ENCODE measurements at places on chromosomes 16 and 17.

GRCh38 chr17:77153472-77153871, 12.7 kb downstream of the SEC14L1 start:
- no peak for DNase-seq

GRCh38 chr16:82935766-82936165, 309.0 kb downstream of the CDH13 start:
- DNase-seq = no peak

DNA sequence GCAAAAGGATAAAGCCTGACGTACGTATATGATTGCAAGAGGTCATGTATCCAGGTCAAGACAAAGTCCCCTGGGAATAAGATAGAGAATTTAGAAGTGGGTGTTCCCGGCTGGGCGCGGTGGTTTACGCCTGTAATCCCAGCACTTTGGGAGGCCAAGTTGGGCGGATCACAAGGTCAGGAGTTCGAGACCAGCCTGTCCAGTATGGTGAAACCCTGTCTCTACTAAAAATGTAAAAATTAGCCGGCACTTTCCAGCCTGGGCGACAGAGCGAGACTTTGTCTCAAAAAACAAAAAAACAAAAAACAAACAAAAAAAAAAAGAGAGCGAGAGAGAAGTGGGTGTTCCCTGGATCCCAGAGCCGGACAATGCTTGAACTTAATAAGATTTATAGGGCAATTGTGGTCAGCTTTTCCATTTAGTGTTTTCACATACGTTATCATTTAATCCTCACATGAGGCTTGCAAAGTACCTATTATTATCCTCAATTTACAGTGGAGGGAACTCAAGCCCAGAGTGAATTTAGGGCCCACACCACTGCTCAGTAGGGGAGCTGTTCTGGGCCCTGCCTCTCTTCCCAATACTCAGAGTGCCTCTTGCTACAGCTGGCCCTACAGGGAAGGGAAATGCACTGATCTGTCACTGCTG, 481 bp upstream of the GLTPD2 start:
- no peak for DNase-seq

DNA sequence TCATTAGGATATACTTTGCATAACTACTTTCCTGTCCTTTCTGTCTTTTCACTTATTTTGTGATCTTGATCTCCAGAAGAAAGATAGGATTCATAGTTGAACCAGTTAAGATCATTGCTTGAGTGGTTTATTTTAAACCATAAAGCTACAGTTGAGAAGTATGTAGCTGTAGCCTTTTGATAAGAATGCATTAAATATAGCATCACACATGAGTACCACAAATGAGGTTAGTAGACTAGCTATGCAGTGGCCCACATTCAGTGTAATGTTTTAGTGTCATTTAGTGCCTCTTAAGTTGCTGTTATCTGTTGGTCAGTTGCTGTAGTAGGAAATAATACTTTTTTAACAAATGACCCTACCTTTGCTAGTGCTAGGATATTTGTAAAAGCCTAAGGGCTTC, 1.3 kb downstream of the NLK start:
- no peak for DNase-seq

GRCh38 chr17:43983515-43984411, 20.7 kb upstream of the NAGS start:
- peak; percentile 39 for DNase-seq

GRCh38 chr17:60390186-60390585, 1.7 kb downstream of the USP32 start:
- no peak for DNase-seq

All from activated T-cell treated with anti-CD3 and anti-CD28 coated beads, Interleukin-2, amount 50 U/mL, for 24 hours (primary cell).